ENCODE measurements at places on chromosomes 16 and 17.

DNA sequence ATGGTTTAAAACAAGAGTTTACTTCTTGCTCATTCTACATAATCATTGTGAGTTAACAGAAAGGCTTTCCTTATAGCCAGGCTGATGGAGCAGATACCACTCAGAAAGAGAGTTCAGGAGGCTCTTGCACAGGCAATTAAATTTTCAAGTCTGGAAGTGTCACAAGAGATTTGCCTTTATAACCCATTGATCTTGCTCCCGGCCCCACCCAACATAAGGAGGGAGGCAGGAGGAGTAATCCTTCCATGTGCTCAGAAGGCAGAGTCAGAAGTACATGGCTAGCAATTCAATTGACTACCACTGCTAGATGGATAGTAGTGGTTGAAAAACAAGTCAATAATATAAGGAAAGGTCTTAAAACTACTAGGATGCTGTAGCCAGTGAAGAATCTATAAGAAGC lies 346.3 kb upstream of the CDH11 start:
- DNase-seq, result no peak

GRCh38 chr17:48125829-48126531 lies 18.4 kb downstream of the SNX11 start:
- no peak for DNase-seq

DNA sequence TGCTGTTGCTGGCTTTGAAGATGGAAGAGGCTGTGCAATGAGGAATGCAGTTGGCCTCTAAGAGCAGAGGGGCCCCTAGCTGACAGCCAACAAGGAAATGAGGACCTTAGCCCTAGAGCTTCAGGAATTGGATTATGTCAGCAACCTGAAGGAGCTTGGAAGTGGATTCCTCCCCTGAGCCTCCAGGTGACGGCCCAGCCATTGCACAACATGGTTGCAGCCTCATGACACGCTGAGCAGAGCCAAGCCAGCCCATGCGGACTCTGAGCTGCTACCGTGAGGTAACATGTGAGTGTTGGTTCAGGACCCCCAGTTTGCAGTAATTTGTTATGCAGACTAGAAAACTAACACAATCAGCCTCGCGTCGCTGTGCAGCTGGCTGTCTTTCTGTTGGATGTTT lies 20.2 kb downstream of the CCDC42 start:
- DNase-seq, result no peak

- DNase-seq, result no peak
Measured at GRCh38 chr17:1992541-1992940, 32.6 kb downstream of the RTN4RL1 start.

- no peak for DNase-seq
Measured at GRCh38 chr17:81125573-81126081, 39.7 kb upstream of the PVALEF start.

GRCh38 chr17:67466251-67466796 lies 89.2 kb downstream of the PITPNC1 start:
- no peak for DNase-seq

GRCh38 chr16:54446639-54447038 lies 160.1 kb upstream of the IRX3 start:
- DNase-seq, result peak; percentile 83

- peak; percentile 14 for DNase-seq
Measured at GRCh38 chr17:8894673-8895578, 27.5 kb upstream of the PIK3R6 start.

- peak; percentile 49 for DNase-seq
Measured at GRCh38 chr17:15119968-15120367, 145.2 kb downstream of the PMP22 start.

- peak; percentile 37 for DNase-seq
Measured at GRCh38 chr17:68567035-68567434, 34.1 kb downstream of the FAM20A start.

DNA sequence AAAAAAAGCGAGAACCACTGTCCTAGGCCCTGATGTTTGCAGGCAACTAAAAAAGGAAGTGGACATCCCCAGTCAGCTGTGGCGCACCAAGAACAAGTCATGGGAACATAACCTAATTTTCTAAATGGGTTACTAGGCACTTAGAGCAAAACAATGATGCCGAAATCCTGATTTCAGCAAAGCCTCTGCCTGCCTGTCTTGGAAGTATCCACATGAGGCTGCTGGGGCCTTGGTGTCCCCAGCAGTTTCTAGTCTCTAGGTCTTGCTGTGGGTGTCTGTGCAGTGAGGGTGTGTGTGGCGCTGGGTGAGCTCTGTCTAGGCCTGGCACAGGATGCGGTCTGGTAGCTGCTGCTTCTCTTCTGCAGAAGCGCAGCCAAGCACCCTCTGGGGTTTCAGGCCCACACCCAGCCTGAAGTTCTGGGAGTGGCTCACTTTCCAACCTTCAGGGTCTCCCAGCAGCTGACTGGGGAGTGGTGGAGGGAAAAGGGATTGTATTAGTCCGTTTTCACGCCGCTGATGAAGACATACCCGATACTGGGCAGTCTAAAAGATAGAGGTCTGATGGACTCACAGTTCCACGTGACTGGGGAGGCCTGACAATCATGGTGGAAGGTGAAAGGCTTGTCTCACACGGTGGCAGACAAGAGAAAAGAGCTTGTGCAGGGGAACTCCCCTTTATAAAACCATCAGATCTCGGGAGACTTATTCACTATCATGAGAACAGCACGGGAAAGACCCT lies 21.1 kb downstream of the STH start:
- no peak for DNase-seq

DNA sequence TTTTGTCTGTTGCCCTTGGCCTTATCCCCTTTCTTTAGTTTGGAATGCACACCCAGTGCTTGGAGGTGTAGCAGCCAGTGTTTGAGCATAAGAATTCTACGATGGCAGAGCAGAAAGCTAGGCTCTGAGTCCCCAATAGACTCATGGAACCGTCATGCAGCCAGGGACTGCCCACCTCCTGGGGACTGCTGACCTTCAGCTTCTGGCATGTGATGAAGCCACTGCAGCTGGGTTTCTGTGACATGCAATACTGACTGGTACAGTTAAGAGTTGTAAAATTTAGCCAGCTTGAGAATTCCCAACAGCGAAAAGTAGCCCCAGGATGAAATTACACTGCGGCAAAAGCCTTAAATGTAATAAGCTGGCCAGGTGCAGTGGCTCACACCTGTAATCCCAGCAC lies 9.0 kb upstream of the MAP3K14 start:
- DNase-seq, result no peak

GRCh38 chr16:26189536-26189935 lies 497.8 kb downstream of the HS3ST4 start:
- no peak for DNase-seq

DNA sequence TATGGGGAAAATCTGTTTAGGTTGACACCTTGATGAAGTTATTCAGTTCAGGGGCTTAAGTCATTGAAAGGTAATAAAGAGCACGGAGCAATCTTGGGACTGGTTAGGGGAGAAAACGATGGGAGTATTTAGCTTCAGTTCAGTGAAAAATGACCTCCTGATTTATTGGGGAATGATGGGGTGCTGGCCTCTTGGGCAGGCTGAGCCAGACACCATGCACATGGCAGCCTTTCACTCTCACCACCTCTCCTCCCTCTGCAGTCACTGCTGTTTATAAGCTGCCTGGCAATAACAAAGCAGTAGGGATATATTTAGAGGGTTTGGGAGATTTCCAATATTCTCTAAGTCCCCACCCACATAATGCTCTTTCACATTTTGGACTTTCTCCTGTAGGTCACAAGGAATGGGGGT lies 140.5 kb upstream of the HS3ST2 start:
- no peak for DNase-seq

DNA sequence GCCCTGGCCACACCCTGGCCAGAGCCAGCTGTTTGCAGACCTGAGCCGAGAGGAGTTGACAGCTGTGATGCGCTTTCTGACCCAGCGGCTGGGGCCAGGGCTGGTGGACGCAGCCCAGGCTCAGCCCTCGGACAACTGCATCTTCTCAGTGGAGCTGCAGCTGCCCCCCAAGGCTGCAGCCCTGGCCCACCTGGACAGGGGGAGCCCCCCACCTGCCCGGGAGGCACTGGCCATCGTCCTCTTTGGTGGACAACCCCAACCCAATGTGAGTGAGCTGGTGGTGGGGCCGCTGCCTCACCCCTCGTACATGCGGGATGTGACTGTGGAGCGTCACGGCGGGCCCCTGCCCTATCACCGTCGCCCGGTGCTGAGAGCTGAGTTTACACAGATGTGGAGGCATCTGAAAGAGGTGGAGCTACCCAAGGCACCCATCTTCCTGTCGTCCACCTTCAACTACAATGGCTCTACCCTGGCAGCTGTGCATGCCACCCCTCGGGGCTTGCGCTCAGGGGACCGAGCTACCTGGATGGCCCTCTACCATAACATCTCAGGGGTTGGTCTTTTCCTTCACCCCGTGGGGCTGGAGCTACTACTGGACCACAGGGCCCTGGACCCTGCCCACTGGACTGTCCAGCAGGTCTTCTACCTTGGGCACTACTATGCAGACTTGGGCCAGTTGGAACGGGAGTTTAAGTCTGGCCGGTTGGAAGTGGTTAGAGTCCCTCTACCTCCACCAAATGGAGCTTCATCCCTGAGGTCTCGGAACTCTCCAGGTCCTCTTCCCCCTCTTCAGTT lies 578 bp downstream of the AOC2 start:
- DNase-seq, result no peak

DNA sequence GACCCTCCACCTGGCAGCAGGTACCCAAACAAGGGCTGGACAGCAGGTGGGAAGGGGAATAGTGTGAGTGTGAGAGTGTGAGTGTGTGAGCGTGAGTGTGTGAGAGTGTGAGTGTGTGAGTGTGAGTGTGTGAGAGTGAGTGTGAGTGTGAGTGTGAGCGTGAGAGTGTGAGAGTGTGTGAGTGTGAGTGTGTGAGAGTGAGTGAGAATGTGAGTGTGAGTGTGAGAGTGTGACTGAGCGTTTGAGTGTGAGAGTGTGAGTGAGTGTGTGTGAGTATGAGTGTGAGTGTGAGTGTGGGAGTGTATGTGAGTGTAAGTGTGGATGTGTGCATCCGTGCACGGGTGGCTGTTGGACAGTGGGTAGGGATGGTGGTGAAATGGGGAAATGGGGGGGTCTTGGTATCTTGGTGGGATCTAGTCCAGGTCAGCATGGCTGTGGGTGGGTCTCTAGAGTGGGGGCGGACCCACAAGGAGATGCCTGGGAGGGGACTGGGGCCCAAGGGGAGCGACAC lies 408 bp downstream of the ADGRG1 start:
- no peak for DNase-seq

DNA sequence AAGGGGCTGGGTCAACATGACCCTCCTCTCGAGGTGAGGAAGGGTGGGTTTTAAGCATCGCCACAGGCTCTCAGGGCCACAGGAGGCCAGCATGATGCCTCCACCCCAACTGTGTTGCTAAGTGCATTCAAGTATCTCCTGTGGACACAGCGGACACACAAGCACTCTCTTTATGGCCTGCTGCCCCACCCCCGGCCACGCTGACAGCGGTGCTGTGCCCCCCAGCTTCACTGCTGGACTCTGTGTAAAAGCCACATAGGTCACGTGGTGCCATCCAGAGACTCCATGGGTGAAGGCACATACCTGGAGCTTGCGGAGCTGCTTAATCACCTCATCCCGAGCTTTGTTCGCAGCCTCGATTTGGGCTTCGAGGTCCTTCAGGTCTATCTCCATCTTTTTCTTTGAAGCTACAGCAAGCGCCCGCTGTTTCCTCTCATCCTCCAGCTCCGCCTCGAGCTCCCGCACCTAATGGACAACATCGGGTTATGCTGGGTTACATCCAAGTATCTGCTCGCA lies 51.5 kb downstream of the NDEL1 start:
- no peak for DNase-seq

DNA sequence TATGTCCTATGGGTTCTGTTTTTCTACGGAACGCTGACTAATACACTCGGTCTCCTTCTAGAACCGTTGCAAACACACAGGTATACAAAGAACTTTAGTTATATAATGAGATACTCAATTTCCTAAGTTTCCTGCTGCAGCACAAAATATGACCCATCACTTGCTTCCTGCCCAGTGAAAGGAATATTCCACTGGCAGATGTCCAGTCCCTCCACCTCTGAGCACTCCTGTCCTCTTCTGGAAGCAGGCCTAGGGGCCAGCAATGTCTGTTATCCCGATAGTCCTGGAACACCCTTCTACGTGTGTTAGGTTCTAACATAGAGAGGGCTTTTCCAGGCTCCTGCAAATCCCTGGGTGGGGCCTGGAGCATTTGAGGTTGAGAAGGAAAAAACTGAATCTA lies 32.7 kb downstream of the ADAMTS18 start:
- no peak for DNase-seq

GRCh38 chr17:39716879-39717536 lies 13.3 kb downstream of the MIEN1 start:
- no peak for DNase-seq

GRCh38 chr16:82991966-82992675 lies 365.4 kb downstream of the CDH13 start:
- no peak for DNase-seq

- no peak for DNase-seq
Measured at GRCh38 chr16:50271148-50272041, 5.0 kb downstream of the ADCY7 start.

DNA sequence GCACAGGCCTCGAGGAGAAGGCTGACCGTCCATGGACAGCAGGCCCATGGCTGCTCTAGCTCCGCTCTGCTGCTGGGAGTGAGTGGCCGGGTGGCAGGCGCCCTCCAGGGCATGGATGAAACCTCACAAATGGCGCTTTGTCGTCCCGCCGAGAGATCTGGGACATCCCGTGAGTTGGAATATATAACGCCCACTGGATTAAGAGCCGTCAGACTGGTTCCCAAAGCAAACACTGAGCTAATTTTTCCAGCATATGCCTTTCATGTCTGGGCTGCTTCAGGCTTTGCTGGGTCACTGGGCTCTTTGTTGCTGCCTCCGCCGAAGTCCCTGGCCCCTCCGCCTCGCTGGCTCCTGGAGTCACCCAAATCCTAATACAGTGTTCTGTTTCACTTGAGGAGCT lies 266.3 kb downstream of the FOXL1 start:
- DNase-seq, result no peak

GRCh38 chr17:74478420-74479100 lies 12.1 kb downstream of the CD300A start:
- no peak for DNase-seq

DNA sequence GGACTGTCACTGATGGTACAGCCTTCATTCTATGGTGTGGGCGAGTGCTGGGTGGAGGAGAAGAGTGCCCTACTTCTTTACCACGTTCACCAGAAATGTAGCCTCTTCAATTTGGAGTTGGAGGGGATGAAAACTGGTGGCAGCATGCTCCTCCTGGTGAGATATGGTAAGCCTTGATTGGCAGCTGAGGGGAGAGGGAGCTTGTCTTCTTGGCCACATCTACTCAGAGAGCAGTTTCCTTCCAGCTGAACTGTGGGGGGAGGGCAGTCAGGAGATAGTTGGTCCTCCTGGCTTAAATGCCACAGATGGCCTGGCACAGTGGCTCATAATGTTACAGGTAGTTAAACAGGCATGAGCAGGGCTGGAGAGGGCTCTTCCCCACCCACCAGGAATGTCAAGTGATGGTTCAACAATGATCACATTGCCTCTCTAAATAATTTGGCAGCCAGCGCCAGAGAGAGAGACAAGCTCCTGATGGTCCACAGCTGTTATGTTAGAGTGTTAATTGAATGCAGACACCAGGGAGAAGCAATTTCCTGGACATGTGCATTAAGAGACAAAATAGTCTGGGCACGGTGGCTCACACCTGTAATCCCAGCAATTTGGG lies 9.0 kb upstream of the MAPK3 start:
- no peak for DNase-seq

Measured in AG09309 (cell line).